ENCODE measurements at places on chromosomes 16 and 17. TPM values are rescaled to one million over a fixed set of nuclear protein-coding genes. Genes with fewer than 3 reads are reported as not detected.

DNA sequence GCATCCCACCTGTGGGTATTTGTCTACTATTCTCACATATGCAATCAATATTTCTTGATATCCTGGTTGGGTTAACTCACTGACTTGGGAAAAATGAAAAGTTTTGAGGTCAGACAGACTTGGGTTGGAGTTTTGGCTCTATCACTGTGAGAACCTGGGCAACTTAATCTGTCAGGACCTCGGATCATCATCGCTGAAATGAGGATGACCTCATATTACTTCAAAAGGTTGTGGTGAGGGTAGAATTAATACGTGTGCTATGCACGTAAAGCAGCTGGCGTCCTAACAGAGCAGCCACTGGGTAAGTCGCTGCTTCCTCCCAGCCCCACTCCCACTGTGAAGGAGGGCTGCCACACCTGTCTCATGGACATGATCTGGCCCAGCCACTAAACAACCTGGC lies 57.3 kb downstream of the COG7 start:
- DNase-seq = no peak

DNA sequence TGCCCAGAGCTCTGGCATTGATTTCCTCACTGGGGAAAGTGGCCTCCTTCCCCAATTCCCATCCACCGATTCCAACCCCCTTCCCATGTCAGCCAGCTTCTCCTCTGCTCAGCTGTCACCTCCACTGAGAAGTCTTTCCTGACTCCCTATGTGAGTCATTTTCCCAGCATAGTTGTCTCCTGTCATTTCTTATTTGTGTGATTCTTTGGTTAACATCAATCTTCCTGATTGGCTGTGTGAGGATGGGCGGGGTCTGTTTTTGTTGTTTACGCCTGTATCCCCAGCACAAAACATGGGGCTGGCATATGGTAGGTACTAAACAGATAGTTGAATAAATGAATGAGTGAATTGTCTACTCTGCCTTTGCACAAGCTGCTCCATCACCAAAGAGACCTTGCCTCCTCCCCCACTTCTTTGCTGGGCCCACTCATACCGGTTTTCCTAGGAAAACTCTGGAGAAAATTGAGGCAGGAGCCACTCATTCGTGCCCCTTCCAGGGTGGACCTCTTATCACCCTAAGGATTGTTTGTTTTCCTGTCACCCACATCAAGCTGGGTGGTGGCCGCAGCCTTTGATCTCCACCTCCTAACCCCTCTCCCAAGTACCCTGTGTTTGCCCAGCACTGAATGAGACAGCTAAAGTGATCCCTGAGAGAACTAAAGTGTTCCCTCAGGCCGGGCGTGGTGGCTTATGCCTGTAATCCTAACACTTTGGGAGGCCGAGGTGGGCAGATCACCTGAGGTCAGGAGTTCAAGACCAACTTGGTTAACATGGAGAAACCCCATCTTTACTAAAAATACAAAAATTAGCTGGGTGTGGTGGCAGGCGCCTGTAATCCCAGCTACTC lies 1.2 kb upstream of the GRB7 start:
- no peak for DNase-seq

DNA sequence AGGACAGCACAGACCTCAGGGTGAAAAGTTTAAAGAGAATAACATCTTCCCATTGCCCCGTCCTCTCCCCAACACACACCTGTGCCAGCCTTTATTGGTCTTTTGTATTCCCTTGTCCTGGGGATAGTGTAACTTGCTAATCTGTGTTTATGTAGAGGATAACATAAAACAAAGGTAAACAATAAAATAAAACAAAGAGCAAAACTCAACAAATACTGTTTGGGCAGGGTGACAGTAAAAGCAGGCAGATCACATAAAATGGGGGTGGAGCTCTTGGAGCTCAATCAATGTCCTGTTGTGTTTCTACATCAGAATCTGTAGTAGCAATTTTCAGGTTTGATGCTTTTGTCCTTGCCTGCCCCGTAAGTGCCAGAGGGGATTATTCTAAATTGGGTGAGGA lies 1939.7 kb downstream of the TP53TG3F start:
- DNase-seq = no peak

KRTAP3-2 gene
- not detected for total RNA-seq

DNA sequence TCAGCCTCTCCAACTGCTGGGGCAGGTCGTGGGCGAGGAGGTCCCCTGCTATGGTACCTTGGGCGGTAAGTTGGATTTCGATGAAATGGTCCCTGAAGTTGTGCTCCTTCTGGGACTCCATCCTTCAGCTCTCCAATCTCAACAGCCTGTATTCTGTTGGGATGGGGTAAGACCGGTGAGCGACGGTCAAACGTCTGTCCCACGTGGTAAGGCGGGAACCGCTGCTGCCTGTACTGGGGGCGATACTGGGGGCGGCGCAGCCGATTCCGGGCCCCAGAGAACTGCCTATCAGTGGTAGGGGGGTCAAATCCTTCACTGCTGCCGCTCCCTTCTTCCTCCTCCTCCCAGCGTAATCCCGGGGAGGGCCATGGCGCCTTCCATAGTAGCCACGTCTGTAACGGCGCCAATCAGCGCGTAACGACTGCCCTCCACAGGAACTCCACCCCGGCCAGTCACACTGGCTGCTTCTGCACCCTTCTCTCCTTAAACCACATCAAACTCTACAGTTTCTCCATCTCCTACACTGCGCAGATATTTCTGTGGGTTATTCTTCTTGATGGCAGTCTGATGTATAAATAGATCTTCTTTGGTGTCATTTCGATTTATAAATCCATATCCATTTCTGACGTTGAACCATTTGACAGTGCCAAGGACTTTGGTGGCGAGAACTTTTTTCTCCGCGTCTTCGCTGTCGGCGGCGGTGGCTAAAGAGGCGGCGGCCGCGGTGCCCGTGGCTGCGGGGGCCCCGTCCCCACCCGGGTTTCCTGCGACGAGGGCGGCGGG lies 41.1 kb downstream of the AHSP start:
- no peak for DNase-seq

CMTM2 gene
- total RNA-seq = not detected

GRCh38 chr17:2792366-2793169 lies 3.7 kb upstream of the RAP1GAP2 start:
- DNase-seq = no peak

LRRC75A gene
- total RNA-seq = 2.9 TPM

ITGAD gene
- total RNA-seq = not detected

- DNase-seq = peak; percentile 52
These were observed 345 bp downstream of the EMC8 start for GRCh38 chr16:85798901-85799496.

GRCh38 chr16:78235168-78235800 lies 135.8 kb downstream of the WWOX start:
- DNase-seq = peak; percentile 78

DNA sequence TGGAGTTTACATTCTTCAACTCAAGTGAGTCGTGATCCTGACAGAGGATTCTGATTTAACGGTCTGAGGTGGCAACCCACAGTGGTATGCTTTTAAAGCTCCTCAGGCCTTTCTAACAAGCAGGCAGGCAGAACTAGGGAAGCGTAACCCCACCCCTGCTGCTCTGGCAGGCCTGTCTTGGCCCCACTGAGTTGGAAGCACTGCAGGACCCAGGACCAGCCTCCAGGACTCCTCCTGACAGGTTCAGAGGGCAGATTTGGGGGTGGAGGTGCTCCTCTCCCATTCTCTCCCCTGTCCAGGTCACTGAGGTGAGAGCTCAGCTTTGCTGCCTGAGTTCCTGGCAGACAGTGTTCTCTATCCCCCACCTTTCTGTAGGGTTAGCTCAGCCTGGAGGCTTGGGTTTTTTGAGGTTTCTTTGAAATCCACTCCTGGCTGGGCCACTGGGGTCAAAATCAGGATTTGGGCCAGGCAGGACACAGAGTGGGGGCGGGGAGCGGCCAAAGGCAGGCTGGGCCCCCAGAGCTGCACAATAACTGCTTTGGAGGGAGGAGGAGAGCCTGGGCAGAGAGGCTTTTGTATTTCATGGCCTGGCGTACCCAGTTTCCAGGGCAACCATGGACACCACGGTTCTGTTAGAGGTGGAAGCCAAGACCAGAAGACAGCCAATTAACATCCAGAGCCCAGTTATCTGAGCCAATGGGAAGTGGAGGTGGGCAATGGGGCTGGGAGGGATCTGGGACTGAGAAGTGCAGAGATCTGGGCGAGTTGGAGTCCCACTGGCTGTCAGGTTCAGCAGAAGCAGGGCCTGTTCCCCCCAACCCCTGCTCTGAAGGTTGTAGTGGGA lies 9.5 kb downstream of the MRPL27 start:
- DNase-seq = peak; percentile 25

- DNase-seq = peak; percentile 40
These were observed 41.9 kb upstream of the WSCD1 start for GRCh38 chr17:6028294-6028693.

DNA sequence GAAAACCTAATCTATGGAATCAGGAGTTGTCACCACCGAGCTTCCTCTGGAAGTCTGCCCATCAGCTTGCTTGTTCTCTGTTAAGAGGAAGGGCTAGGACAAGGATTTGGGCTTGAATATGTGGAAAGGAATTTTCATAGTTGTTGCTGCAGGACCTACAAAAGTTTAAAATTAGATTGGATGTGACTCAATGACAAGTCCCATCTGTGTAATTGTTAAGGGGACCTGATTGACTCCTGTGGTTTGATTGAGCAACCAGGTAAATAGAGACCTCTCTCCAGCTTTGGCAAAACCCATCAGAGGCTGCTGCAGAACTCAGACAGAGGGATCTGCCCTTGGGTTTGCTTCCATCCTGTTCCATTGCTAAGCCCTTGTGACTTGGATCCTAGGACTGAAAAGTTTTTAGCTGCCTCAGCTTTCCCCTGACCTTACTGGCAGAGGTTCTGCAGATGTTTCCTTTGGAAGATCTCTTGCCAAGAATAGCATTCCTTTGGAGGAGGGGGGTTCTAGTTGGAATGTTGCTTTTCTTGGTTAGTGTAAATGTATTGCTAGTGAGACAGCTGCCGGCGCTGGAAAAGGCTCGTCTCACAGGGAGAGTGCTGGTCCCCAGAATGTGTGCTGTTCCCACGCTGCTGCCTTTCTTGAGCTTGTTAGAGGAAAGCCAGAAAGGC lies 50.0 kb downstream of the SF3B3 start:
- DNase-seq = peak; percentile 99

DNA sequence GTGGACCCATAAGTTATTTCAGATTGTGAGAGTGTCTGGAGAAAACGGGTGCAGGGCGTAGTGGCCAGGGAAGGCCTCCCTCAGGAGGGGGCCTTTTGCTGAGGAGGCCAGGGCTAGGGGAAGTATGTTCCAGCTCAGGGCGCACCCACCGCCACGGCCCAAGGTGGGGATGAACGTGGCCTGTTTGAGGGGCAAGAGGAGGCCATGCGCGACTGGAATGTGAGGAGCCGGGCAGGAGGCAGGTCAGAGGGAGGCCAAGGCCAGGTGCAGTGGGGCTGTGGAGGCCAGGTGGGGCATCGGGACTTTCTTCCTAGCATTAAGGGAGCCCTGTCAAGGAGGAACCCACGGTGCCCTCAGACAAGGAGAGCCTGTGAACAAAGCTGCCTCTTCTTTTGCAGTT lies 26.7 kb downstream of the SLC12A3 start:
- no peak for DNase-seq

DNA sequence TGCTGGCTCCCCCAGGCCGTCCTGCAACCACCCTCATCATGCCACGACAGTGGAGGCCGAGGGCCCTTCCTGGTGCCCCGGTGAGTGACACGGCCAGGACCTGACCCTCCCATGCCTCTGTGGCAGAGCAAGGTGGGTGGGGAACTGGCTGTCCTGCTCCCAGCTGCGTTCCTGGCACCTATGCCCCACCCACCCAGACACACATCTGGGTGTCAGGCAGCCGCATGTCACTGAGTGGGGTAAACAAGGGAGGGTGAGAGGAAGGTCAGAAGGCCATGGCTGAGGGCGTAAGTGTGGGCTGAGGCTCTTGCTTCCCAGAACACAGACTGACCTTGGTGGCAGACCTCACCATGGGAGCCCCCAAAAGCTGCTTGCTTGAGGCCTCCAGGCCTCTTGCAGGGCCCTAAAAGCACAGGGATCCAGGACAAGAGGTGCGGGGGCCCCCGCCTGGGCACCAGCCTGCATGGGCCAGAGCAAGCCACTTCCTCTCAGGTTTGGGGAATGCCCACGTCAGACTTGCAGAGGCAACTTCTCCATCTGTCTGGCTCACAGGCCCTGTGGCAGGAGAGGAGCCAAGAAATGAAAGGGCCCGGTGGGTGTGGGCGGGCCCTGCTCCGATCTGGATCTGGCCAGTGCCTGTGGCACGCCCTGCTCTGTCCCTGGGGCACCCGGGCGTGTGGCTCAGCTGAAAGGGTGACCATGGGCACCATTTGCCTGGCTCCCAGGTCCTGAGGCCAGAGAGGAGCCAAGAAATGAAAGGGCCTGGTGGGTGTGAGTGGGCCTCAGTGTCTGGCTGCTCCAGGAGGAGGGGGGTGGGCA lies 3.9 kb upstream of the CCDC57 start:
- DNase-seq = peak; percentile 43

DNA sequence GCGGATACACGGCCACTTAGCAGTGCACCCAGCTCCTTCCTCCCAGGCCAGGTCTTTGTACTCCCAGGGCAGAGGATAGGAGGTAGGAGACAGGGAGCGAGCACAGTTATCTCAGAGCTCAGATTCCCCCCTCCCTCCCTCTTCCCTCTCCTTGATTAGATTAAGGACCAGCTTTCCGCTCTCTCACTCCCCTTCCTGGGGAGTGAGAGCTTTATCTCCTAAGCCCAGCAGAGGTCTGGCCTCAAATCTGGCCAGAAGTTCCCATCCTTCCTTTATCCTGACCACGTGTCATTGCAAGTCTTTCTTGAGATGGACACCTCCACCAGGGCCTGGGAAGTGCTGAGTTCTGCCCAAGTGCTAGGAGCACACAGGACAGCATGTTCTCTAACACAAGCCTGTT lies 5.1 kb downstream of the ARL4D start:
- no peak for DNase-seq

LPO gene
- total RNA-seq = not detected

- DNase-seq = peak; percentile 36
These were observed 520 bp downstream of the JPT2 start for GRCh38 chr16:1678500-1679098.

GRCh38 chr17:50151937-50152547 lies 1.6 kb upstream of the PPP1R9B start:
- DNase-seq = peak; percentile 81

AGRP gene
- total RNA-seq = not detected

- DNase-seq = no peak
These were observed 1.4 kb upstream of the MAP1LC3B start for GRCh38 chr16:87390641-87391323.

GRCh38 chr17:74419928-74420411 lies 11.9 kb upstream of the GPRC5C start:
- DNase-seq = no peak

MYL11 gene
- total RNA-seq = not detected

- no peak for DNase-seq
These were observed 113.6 kb downstream of the SNX29 start for GRCh38 chr16:12090151-12090530.

DNA sequence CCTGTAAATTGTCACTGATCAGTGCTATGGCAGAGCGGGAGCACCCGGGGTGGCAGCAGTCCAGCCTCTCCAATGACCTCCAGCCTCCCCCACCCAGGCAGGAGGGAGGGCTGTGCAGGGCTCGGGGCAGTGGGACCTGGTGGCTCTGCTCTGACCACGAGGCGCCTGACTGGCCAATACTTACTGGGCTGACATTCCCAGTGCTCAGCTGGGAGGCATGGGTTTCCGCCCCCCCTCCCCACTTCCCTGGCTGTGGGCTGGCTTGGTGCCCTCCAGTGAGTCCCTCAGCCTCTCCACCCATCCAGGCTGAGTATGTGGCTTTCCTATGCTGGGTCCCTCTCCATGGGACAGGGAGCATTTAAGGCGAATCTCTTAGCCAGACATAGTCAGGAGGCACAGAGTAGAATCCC lies 2.7 kb downstream of the SOCS3 start:
- peak; percentile 82 for DNase-seq

GRCh38 chr16:88030498-88030897 lies 79.3 kb downstream of the BANP start:
- no peak for DNase-seq

PIP4K2B gene
- 48.1 TPM for total RNA-seq

GRCh38 chr16:88063211-88063773 lies 112.1 kb downstream of the BANP start:
- DNase-seq = no peak

Data from endothelial cell of umbilical vein (primary cell).